Gastrocnemius medialis (tissue), 4 donors: ENCODE measurements at places on chromosomes 16 and 17.

DNA sequence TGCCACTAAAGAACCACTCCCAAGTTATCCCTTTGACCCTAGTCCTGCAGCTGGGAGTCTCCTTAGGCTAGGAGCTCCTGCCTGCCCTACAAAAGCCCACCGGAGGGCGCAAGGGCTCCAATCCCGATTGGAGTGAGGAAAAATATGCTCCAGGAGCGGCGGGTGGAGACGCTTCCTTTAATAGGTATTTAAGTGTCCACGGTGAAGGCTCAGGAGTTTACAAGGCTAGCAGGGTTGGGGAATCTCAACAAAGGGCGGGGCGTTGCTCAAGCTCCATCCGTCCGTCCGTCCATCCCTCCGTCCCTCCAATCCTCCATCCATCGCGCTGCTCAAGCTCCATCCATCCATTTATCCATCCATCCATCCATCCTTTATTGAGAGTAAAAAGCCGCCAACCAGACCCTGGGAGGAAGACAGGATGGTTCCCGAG is 556 bp upstream of the SPNS1 start:
- no peak for DNase-seq

- no peak for DNase-seq
These were observed 152.6 kb upstream of the LHX1 start for GRCh38 chr17:36784633-36785032.

DNA sequence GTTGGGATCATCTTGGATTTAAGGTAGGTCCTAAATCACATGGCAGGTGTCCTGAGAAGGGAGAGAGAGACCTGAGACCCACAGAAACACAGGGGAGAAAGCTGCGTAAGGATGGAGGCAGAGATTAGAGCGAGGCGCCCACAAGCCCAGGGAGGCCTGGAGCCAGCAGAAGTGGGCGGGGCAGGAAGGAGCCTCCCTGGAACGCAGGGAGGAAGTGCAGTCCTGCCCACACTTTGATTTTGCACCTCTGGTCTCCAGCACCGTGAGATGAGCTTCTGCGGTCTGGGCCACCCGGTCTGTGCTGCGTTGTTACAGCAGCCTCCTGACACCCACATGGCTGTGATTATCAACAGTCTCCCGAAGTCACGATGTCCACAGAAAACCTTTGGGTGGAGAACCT is 6.4 kb downstream of the DNASE1L2 start:
- DNase-seq, result no peak

DNA sequence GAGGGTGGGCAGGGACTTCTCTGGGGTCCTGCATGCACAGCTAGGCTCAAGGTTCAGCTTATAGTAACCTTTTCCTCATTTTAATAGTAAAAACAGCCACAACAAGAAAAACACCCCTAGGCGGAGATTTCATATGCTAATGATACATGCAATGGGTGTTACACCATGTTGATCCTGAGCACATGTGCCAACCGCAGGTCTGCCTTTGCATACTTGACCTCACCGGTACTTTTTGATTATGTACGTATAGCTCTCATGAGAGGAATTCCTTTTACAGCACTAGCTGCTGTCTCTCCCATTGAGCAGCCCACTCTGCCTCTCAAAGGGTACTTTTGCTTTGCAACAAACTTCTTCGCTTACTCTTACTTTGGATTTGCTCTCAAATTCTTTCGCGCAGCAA is 1.9 kb downstream of the KRTAP4-8 start:
- no peak for DNase-seq

- DNase-seq, result no peak
These were observed 2.0 kb upstream of the ARRB2 start for GRCh38 chr17:4708436-4708835.

- DNase-seq, result no peak
These were observed 6.1 kb downstream of the TSC2 start for GRCh38 chr16:2053897-2054296.

- DNase-seq, result no peak
These were observed 28.9 kb downstream of the DCUN1D3 start for GRCh38 chr16:20871258-20871657.

DNA sequence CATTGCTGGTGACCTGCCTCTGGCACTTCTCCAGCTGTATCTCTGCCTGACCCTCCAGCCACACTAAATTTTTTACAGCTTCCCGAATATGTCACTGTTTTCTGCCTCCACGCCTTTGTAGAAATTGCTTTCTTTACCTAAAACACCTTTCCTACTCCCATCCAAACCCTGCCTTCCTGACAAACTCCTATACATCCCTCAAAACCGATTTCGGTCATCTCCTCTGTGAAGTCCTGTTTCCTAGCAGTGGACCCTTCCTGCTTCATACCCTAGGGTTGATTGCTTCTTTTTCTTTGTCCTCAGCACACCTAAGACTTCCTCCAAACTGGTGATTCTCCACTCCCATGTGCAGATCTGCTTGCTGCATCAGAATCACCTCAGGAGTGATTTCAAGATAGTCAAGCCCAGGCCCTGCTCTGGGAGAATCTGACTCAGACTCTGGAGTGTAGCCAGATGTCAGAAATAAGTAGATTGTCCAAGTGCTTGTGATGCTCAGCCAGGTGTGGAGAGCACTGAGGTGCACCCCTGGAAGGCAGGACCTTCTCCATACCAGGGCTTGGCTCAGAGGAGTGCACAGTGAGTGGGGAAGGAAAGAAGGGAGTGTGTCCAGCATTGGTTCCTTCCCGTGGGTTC is 184.2 kb downstream of the COPRS start:
- no peak for DNase-seq
